Type B pancreatic cell (in vitro differentiated cells): ENCODE measurements at places on chromosomes 11 and 22. TPM values are rescaled to one million over a fixed set of nuclear protein-coding genes. Genes with fewer than 3 reads are reported as not detected.

Gene SYCE3
- not detected in 2 replicates for total RNA-seq

Gene BSCL2
- 93.5 and 94.6 TPM in 2 replicates for total RNA-seq

DNA sequence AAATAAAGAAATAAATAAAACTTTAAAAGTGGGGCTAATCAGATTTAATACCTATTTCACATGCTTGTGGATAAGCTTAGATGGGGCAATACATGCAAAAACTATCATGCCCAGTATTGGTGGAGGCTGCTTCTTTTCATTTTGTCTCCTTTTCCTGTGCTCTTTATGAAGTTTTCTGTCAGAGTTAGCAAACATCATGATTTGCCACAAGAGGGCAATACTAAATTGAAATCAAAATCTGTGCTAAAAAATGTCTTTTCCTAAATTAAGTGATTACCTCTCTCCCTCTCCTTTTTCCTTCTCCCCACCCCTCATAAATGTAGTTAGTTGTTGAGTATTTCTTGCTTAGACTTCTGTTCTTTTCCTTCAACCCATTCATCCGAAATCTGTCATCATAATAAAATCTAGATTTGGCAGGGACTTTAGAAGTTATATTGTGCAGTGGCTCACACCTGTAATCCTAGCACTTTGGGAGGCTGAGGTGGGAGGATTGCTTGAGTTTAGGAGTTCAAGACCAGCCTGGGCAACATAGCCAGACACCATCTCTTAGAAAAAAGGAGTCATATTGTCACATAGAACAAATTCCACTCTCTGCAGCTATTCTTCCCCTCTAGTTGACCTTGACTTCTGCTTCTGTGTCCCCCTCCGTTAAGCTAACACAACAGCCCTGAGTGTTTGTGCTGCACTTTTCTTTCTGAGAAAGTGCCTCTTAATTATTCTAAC lies 4.7 kb upstream of the ARHGAP42 start:
- DNase-seq: no peak

Gene KIF18A
- 8.1 and 21.8 TPM in 2 replicates for total RNA-seq

DNA sequence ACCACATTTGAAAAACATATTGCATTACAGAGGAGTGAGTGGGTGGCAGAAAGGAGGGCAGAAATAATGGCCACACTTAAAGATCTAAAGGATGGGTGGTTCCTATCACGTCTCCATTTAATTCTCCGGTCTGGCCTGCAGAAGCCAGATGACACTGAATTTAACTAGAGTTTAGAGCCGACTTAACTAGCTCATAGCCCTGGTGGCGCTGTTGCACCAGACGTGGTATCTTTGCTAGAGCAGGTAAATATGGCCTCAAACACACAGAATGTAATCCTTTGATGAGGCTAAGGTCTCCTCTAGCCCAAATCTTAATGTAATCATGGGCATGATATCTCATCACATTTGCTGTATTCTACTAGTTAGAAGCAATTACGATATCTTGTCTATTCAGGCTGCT lies 51.5 kb upstream of the GAL start:
- DNase-seq: no peak

DNA sequence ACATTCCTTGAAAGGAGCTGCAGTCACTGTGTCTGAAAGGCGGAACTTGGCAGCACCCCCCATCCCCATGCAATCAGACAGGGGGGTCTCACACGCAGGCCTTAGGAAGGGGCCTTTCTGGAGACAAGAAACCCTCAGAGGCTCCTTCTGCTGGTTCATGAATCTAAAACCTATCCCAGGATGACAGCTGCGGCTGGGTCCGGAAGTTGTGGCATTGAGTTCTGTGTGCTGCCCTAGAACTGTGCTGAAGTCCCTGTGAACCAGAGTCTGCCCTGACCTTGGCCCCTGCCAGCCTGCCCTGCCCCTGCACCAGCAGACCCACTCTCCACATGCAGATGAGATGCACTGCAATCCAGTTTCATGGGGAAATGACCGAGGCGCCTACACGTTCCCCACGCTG lies 268.0 kb downstream of the CTTN start:
- no peak for DNase-seq

DNA sequence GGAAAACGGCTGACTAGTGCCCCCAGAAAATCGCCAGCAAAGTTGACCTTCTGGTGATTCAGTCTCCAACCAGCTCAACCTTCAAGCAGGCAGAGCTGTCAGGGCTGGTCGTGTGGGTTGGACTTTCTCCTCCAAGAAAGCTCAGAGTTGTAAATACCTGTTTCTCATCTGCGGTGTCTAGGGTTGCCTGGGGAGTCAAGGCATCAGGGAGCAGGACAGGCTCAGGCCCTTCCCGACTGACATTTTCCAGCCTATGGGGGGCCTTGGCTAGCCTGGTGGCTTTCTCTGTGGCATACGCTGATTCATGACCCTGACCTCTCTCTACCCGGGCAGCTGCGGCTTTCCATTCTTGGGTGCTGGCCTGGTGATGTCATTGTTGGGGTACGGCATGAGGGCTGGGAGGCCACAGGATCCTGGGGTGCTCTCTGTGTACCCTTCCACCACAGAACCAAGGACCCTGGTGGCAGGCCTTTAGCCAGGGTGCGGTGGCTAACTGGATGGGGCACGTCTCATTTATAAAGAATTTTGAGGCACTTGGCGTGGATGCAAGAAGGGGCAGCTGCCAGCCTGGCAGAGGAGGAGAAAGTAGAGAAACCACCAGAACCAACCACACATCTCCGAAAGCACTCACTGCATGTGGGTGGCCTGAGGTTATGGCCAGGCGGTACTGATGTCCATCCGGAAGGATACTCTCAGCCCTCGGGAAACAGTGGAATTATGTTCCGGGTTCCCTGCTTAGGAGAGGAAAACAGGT lies 64.9 kb downstream of the BCR start:
- DNase-seq: no peak

Gene CALCA
- total RNA-seq: 0.86 and 1.2 TPM in 2 replicates

GRCh38 chr22:36727927-36728488 lies 24.5 kb upstream of the CACNG2 start:
- peak; percentile 13 for DNase-seq

Gene BDNF
- 3.6 and 5.5 TPM in 2 replicates for total RNA-seq

GRCh38 chr11:76025068-76025467 lies 181.2 kb downstream of the WNT11 start:
- DNase-seq: no peak

Gene NCF4
- total RNA-seq: 0.59 TPM in 1 of 2 replicates, not detected in the other

DNA sequence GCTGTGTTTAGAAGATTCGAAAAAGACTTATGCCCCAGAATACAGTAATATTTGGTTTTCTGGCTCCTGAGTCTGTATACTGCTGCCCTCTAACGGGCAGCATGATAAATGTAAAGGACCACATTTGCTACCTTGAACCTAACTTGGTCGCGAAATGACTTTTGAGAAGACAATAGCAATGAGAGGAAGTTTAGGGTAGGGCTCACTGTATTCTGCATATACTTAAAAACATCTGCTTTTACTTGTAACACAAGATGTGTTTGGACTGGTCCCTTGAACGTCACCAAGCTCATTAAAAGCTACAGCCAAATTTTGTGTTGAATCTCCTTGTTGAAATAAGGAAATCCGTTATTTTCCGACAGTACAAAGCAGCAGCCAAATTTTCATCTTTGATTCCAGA lies 309.1 kb downstream of the SWAP70 start:
- no peak for DNase-seq

- no peak for DNase-seq
Observed at GRCh38 chr11:19116276-19116970, 545 bp upstream of the ZDHHC13 start.

DNA sequence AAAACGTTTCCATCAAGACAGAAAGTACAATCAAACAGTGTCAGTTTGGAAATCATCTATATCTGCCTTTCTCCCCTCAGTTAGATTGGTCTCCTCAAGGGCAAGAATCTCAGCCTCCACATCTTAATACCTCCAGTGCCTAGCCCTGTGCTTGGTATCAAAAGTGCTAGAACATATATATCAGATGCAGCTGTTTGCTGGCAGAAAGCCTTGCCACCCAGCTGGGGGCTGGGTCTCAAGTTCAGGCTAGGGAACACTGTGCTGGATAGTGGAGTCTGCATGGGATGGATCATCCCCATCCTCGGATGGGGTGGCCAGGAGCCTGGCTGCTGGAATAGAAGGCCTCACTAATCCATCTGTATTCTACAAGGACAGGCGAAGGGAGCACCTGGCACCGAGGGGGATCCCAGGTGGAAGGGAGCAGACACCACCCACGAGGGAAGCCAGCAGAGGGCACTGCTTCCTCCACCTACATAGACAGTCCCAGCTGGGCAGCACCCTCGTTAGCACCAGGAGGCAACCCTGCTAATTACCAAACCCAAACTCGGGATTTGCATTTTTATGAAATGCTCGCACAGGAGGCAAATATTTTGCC lies 602.2 kb downstream of the BUD13 start:
- peak; percentile 57 for DNase-seq

DNA sequence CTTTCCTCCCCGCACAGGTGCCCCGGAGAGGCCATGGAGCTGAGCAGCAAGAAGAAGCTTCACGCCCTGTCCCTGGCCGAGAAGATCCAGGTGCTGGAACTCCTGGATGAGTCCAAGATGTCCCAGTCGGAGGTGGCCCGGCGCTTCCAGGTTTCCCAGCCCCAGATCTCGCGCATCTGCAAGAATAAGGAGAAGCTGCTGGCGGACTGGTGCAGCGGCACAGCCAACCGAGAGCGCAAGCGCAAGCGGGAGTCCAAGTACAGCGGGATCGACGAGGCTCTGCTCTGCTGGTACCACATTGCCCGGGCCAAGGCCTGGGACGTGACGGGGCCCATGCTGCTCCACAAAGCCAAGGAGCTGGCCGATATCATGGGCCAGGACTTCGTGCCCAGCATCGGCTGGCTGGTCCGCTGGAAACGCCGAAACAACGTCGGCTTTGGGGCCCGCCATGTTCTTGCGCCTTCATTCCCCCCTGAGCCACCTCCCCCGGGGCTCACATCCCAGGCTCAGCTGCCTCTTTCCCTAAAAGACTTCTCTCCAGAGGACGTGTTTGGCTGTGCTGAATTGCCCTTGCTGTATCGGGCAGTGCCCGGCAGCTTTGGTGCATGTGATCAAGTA lies 1.3 kb downstream of the TIGD3 start:
- DNase-seq: no peak

DNA sequence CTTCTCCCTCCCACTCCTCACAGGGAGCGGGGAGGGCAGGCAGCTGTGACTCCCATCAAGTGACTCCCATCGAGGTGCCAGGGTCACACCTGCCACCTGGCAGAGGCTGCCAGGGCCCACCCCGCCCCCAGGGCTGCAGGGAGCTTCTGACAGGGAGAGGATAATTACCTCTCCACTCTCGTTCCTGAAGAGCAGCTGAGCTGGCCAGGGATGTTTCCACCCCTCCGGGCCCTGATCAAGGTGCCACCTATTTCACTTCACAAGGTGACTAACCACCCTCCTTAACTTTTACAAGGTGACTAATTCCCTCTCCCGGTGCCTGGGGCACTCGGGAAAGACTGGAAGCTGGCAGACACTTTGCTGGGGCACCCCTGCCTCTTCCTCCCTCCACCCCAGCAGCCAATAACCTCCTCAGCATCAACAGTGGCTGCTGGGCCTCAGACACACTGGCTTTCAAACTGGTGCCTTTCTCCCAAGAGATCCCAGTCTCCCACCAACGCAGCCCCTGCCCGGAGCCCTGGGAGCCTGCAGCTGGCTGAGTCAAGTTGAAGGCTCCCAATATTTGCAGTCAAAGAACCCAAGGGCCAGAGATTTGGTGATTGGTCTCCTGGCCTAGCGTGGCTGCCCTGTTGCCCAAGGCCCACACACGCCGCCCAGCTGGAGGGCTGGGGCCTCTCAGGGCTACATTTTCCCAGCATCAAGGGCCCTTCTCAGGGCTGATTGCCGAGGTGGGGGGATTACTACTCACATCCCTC lies 22.0 kb upstream of the MYRF start:
- no peak for DNase-seq

DNA sequence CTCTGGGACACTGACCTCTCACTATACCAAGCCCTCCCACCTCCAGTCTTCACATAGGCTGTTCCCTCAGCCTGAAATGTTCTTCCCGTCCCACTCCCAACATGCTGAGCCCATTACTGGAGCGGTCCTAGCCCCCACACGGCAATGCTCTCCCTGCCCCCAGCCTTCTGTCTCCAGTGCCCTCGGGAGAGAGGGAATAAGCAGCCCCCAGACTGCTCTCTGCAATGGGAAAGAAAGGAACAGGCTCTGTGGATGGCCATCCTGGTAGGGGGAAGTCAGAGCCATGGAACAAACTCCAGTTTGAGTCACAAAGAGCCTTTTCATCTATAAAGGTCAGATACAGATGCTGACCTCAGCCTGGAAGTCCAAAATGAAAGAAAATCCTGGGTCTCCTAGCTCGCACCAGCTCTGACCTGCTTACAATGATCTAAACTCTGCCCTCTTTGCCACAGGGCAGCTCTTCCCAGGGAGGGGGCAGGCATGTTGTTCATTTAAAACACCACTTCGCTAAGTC lies 62.6 kb downstream of the FLRT1 start:
- DNase-seq: no peak

Gene FAM180B
- total RNA-seq: 0.43 TPM in 1 of 2 replicates, not detected in the other

- DNase-seq: no peak
Observed at GRCh38 chr11:19450282-19450681, 209.5 kb upstream of the E2F8 start.

DNA sequence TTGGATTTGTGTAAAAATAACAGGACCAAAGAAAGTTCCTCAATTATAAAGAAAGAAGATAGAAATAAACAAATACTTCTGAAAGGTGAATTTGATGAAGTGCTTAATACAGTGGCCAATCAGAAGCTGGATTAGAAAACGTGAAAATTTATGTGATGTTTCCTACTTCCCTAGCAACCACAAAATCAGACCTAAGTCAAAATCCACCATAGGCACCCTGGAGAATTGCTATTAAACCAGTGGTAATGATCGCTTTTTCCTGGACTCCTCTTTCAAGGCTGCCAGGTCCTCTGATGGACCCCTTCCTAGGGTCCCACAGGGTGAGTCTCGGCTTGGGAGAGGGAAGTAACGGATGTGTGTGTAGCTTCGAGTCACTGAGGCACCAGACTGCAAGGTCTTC lies 9.6 kb downstream of the WT1 start:
- no peak for DNase-seq

DNA sequence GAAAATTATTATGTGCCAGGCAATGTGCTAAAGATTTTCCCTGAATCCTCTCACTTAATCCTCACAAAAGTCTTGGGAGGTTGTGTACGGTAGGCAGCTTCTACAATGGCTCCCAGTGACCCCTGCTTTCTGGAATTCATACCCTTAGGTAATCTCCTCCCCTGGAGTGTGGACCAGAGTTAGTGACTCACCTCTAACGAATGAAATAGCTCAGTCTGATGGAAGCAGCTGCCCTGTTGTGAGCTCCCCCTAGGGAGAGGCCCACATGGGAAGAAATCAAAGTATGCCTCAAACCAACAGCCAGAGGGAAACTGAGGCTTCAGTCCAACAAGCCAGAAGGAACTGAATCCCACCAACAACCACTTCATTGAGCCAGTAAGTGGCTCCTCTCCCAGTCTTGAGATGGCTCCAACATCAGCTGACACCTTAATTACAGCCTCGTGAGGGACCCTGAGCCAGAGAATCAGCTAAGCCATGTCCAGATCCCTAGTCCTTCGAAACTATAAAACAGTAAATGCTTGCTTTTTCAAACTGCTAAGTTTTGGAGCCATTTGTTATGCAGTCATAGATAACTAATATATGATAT lies 98.9 kb upstream of the ISX start:
- DNase-seq: no peak
